Peyer's patch (tissue), 4 donors: ENCODE measurements at places on chromosomes 3 and 15. TPM values are rescaled to one million over a fixed set of nuclear protein-coding genes. Genes with fewer than 3 reads are reported as not detected.

Gene RAB8B
- 23.2 TPM for total RNA-seq

- no peaks in the 10 kb centered on the region for H3K27me3 ChIP-seq
- H3K4me3 ChIP-seq, result no peak overlapping the region
- H3K27ac ChIP-seq, result no peak overlapping the region
These were observed 27.3 kb upstream of the DUSP7 start for GRCh38 chr3:52083556-52084087.

DNA sequence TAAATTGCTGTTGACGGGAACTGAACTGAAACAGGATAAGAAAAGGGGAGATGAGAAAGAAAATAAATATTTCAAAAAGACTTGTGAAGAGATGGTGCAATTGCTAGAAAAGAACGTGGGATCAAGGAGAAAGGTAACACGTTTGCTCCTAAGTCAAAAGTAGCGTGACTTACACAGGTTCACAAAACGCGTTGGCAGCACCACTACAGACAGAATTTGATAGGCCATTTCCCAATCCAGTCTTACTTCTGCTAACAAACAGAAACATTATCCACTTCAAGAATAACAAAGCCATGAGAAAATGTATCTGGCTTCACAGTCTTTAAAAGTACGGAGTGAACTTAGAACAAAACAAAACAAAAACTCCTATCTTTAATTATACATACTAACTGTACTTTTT lies 75.5 kb downstream of the DPH6 start:
- H3K4me1 ChIP-seq, result no peaks in the 10 kb centered on the region
- DNase-seq, result no peak
- H3K27me3 ChIP-seq, result no peaks in the 10 kb centered on the region
- H3K27ac ChIP-seq, result no peak overlapping the region

DNA sequence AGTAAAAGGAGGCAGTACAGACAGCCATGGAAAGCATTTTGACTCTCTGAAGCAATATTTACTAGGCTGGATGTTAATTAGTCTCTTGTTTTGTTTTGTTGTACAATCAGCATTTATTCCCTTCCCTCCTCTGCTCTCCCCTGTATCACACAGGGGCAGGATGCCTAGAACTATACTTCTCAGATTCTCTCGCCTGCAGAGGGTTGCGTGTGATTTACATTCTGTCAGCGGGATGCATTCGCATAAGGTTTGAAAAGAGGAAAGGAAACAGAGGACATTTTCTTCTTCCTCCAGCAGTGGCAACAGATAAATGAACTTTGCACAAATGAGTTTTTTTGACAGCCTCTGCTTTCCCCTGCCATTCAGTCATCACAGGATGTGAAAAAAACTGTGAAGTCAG lies 188.3 kb downstream of the RSL24D1 start:
- no peak overlapping the region for H3K4me3 ChIP-seq
- no peak overlapping the region for H3K27ac ChIP-seq
- no peaks in the 10 kb centered on the region for H3K4me1 ChIP-seq
- no peaks in the 10 kb centered on the region for H3K27me3 ChIP-seq

- no peak overlapping the region for H3K27ac ChIP-seq
- H3K4me1 ChIP-seq, result no peaks in the 10 kb centered on the region
- H3K27me3 ChIP-seq, result no peaks in the 10 kb centered on the region
- H3K4me3 ChIP-seq, result no peak overlapping the region
These were observed 97.8 kb downstream of the BBX start for GRCh38 chr3:107620534-107620933.

Gene CLRN1
- not detected for total RNA-seq

- H3K27ac ChIP-seq, result no peak overlapping the region
- H3K4me1 ChIP-seq, result no peaks in the 10 kb centered on the region
- no peaks in the 10 kb centered on the region for H3K36me3 ChIP-seq
- no peak overlapping the region for H3K4me3 ChIP-seq
- H3K27me3 ChIP-seq, result no peaks in the 10 kb centered on the region
- no peak for DNase-seq
These were observed 11.4 kb downstream of the PGPEP1L start for GRCh38 chr15:98996169-98996568.

Gene SUSD5
- 0.40 TPM for total RNA-seq

GRCh38 chr3:65946438-65946837 lies 92.3 kb downstream of the MAGI1 start:
- no peak for DNase-seq
- no peaks in the 10 kb centered on the region for H3K4me1 ChIP-seq
- no peaks in the 10 kb centered on the region for H3K27me3 ChIP-seq

Gene TMIE
- total RNA-seq, result 1.3 TPM

GRCh38 chr3:14423963-14424362 lies 21.6 kb downstream of the SLC6A6 start:
- peaks cover 6% of the 10 kb centered on the region for H3K4me1 ChIP-seq
- H3K36me3 ChIP-seq, result no peaks in the 10 kb centered on the region
- H3K27me3 ChIP-seq, result no peaks in the 10 kb centered on the region
- no peak overlapping the region for H3K4me3 ChIP-seq
- DNase-seq, result no peak

Gene ITIH3
- 4.1 TPM for total RNA-seq

- H3K27me3 ChIP-seq, result no peaks in the 10 kb centered on the region
- H3K36me3 ChIP-seq, result no peaks in the 10 kb centered on the region
- no peak for DNase-seq
- H3K4me1 ChIP-seq, result no peaks in the 10 kb centered on the region
These were observed 77.8 kb downstream of the VGLL3 start for GRCh38 chr3:86913160-86913559.

GRCh38 chr3:121018917-121019321 lies 110.9 kb downstream of the STXBP5L start:
- H3K4me3 ChIP-seq, result no peak overlapping the region
- DNase-seq, result no peak
- H3K27ac ChIP-seq, result no peak overlapping the region

- no peaks in the 10 kb centered on the region for H3K4me1 ChIP-seq
- H3K4me3 ChIP-seq, result no peak overlapping the region
- H3K27ac ChIP-seq, result no peak overlapping the region
These were observed 14.4 kb upstream of the ROBO2 start for GRCh38 chr3:77025471-77025870.

DNA sequence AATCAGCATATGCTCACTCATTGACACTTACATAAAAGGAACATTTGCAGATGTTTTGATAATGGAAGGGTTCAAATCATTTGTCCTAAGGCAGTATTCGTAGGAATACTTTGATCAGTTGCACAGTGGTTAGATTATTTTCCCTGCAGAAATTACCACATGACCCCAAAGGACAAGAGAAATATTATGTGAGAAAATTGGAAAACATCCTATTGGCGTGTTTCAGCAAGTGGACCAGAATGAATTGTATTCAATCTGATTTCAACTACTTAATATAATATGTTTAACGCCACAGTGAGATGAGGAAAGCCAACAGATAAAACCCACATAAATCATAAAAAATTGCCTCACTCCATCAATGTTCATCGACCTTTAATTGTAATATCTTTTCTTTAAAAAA lies 195.0 kb upstream of the MDFIC2 start:
- no peak for DNase-seq
- H3K27ac ChIP-seq, result no peak overlapping the region
- H3K4me3 ChIP-seq, result no peak overlapping the region
- no peaks in the 10 kb centered on the region for H3K27me3 ChIP-seq
- H3K4me1 ChIP-seq, result no peaks in the 10 kb centered on the region

- no peaks in the 10 kb centered on the region for H3K36me3 ChIP-seq
- peak; percentile 54 for DNase-seq
- H3K27ac ChIP-seq, result no peak overlapping the region
- no peaks in the 10 kb centered on the region for H3K27me3 ChIP-seq
- H3K4me1 ChIP-seq, result peaks cover 14% of the 10 kb centered on the region
These were observed 32.9 kb upstream of the TMEM115 start for GRCh38 chr3:50392101-50392715.

DNA sequence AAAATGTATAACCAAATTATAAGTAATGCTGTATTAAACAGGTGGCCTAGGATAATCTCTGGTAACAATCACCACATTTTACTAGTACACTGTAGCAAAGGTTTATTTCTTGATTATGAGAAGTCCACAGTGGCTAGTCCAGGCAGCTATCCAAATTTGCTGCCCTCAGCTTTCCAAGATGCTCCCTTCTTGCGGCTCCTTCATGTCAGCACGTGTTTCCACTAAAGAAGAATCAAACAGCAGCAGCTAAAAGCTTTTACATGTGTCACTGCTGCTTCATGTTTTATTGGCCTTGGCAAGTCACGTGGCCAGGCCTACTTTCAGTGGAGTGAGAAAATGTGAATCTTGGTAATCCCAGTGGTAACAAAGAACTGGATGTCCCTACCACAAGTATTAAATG lies 5.6 kb upstream of the RBMS3 start:
- H3K27me3 ChIP-seq, result no peaks in the 10 kb centered on the region
- H3K27ac ChIP-seq, result no peak overlapping the region
- H3K4me3 ChIP-seq, result no peak overlapping the region
- no peaks in the 10 kb centered on the region for H3K4me1 ChIP-seq
- no peaks in the 10 kb centered on the region for H3K36me3 ChIP-seq

GRCh38 chr3:84260596-84260995 lies 698.2 kb upstream of the CADM2 start:
- no peak for DNase-seq
- H3K27ac ChIP-seq, result no peak overlapping the region
- H3K36me3 ChIP-seq, result no peaks in the 10 kb centered on the region
- no peaks in the 10 kb centered on the region for H3K4me1 ChIP-seq
- H3K27me3 ChIP-seq, result no peaks in the 10 kb centered on the region
- H3K4me3 ChIP-seq, result no peak overlapping the region

Gene PML
- total RNA-seq, result 80.2 TPM

DNA sequence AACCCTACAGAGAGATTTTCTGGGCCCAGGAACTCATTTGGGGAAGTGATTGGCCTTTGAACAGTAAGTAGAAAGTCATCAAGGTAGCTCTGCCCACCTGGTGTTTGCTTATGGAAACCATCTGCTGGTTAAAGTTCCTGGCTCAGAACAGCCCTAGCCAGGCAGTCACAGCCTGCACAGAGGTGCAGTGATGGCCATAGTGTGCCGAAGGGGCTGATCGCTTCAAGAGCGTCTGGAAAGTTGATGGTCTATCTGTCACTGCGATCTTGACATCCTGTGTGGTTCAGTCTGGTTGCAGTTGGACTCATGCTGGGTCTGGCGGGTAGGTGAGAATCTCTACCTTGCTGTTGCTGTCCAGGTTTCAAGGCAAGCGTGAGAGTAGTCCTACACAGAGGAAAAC lies 151.6 kb downstream of the SLCO3A1 start:
- H3K4me1 ChIP-seq, result no peaks in the 10 kb centered on the region
- H3K27ac ChIP-seq, result no peak overlapping the region
- no peaks in the 10 kb centered on the region for H3K27me3 ChIP-seq

Gene LRRC15
- not detected for total RNA-seq

DNA sequence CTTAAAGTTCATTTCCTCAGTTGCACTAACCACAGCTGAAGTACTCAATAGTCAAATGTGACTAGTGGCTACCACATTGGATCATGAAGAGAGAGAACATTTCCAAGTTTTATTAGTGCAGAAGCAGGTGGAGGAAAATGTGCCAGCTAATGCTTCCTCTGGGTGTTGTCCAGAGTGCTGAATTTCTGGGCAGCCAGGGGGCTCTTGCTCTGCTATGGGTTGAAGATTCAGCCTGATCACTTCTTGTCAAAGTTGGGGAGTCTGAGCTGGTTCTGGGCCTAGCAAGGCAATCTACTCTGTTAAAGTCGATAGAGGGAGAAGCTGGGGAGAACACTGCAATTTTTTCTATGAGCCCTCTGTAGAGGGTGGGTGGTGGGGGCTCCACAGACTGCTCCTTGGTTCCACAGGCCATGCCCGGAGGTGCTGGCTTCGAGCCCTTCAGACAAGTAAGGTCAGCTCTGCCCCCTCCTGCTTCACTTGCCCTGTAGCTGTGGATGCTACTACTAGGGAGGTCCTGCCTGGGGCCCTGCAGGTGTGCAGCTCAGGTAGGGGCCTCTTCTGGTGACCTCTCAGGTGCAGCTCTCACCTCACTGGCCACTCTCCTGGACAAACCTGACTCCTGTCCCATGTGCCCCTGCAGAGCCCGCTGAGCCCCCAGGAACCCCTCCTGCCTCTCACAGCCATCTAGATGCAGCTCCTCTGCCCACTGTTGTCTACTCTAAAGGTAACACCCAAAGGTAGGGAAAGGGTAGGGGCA lies 8.2 kb downstream of the ALG3 start:
- DNase-seq, result no peak
- H3K36me3 ChIP-seq, result no peaks in the 10 kb centered on the region
- no peak overlapping the region for H3K27ac ChIP-seq
- H3K27me3 ChIP-seq, result no peaks in the 10 kb centered on the region
- H3K4me1 ChIP-seq, result peaks cover 13% of the 10 kb centered on the region
- no peak overlapping the region for H3K4me3 ChIP-seq

Gene CEMIP
- 0.27 TPM for total RNA-seq

- H3K27ac ChIP-seq, result no peak overlapping the region
- no peaks in the 10 kb centered on the region for H3K27me3 ChIP-seq
- H3K36me3 ChIP-seq, result no peaks in the 10 kb centered on the region
These were observed 51.5 kb upstream of the NANOGP8 start for GRCh38 chr15:35136321-35137189.

Gene EFCC1
- 40.4 TPM for total RNA-seq

- no peaks in the 10 kb centered on the region for H3K27me3 ChIP-seq
- no peak for DNase-seq
- H3K4me1 ChIP-seq, result no peaks in the 10 kb centered on the region
- no peak overlapping the region for H3K27ac ChIP-seq
These were observed 35.8 kb upstream of the ABHD2 start for GRCh38 chr15:89052474-89052873.

GRCh38 chr15:85854345-85855097 lies 59.8 kb upstream of the KLHL25 start:
- H3K4me1 ChIP-seq, result peaks cover 4% of the 10 kb centered on the region
- no peaks in the 10 kb centered on the region for H3K27me3 ChIP-seq
- no peak for DNase-seq
- H3K36me3 ChIP-seq, result no peaks in the 10 kb centered on the region

Gene TTLL13
- total RNA-seq, result not detected

- H3K4me3 ChIP-seq, result no peak overlapping the region
- H3K27ac ChIP-seq, result no peak overlapping the region
- no peaks in the 10 kb centered on the region for H3K27me3 ChIP-seq
- no peak for DNase-seq
- H3K4me1 ChIP-seq, result peaks cover 7% of the 10 kb centered on the region
These were observed 5.2 kb upstream of the PFN2 start for GRCh38 chr3:149975919-149976318.

- H3K4me1 ChIP-seq, result no peaks in the 10 kb centered on the region
- no peak overlapping the region for H3K4me3 ChIP-seq
- no peaks in the 10 kb centered on the region for H3K36me3 ChIP-seq
- DNase-seq, result no peak
- no peak overlapping the region for H3K27ac ChIP-seq
These were observed 181.5 kb upstream of the ICE2 start for GRCh38 chr15:60660290-60661051.

Gene ZSCAN2
- total RNA-seq, result 4.4 TPM

- DNase-seq, result no peak
- no peaks in the 10 kb centered on the region for H3K27me3 ChIP-seq
- no peak overlapping the region for H3K4me3 ChIP-seq
These were observed 25.9 kb upstream of the RNU6-1 start for GRCh38 chr15:67865766-67866165.
